ENCODE measurements at places on chromosomes 1 and 21. TPM values are rescaled to one million over a fixed set of nuclear protein-coding genes. Genes with fewer than 3 reads are reported as not detected.
A peak's percentile ranks its signal among the peaks of the same experiment; 100 is the strongest.

DNA sequence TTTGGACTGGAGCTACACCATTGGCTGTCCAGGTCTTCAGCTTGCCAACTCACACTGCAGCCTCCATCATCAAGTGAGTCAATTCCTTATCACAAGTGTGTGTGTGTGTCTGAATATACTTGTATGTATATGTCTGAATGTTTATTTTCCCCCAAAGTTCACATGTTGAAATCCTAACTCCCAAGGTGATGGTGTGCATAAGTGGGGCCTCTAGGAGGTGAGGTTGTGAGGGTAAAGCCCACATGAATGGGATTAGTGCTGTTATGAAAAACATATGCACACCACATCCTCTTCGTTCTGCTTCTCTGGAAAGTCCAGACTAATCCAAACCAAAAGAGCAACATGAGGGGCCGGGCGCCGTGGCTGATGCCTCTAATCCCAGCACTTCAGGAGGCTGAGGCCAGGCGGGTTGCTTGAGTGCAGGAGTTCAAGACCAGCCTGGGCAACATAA is 48.7 kb upstream of the LBR start:
- peaks cover 3% of the 10 kb centered on the region for H3K27me3 ChIP-seq
- no peaks in the 10 kb centered on the region for H3K36me3 ChIP-seq
- H3K27ac ChIP-seq, result no peak overlapping the region

GRCh38 chr1:20380616-20381035 is 90.0 kb downstream of the VWA5B1 start:
- H3K36me3 ChIP-seq, result no peaks in the 10 kb centered on the region
- peaks cover 16% of the 10 kb centered on the region for H3K27me3 ChIP-seq
- no peak overlapping the region for H3K4me3 ChIP-seq
- H3K27ac ChIP-seq, result no peak overlapping the region

DNA sequence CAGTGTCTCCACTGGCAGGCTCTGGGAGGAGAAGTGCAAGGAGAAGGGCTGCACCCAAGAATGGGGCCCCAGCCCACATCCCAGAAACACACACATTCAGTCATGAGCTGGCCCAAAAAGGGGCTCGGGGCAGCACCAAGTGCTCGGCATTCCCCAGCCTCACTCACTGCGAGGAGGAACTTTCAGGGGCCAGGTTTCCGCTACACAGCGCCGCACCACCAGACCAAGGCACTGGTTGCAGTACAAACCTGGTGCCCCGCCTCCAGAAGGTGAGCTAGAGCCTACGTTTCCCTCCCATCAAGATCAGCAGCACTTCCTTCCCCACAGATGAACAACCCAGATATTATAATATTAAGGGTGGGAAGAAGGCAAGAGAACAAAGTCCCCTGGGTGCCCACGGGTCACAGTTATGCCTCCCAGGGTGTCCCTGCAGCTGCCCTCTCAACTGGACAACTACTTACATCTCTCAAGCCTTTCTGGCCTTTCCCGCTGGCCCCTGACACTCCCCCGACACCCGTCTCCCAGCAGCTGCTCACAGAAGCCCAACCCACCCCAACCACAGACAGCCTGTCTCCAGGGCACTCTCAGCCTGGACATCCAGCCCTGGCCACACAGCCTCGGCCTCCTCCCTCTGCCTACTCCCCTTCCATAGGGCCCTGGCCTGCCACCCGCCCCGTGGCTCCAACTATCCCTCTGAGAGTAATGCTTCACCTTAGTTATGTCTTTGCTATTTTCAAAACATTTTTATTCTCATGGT is 3.8 kb downstream of the PBXIP1 start:
- no peak overlapping the region for H3K4me3 ChIP-seq
- no peak overlapping the region for H3K27ac ChIP-seq
- no peak for DNase-seq
- H3K4me1 ChIP-seq, result peaks cover 38% of the 10 kb centered on the region
- peaks cover 6% of the 10 kb centered on the region for H3K36me3 ChIP-seq

- peaks cover 34% of the 10 kb centered on the region for H3K36me3 ChIP-seq
- H3K27me3 ChIP-seq, result no peaks in the 10 kb centered on the region
- no peak overlapping the region for H3K27ac ChIP-seq
- peaks cover 11% of the 10 kb centered on the region for H3K4me1 ChIP-seq
- DNase-seq, result peak; percentile 67
- no peak overlapping the region for H3K4me3 ChIP-seq
These were observed 9.2 kb downstream of the RPS6KA1 start for GRCh38 chr1:26538480-26539412.

GRCh38 chr1:79744746-79745145 is 738.2 kb upstream of the ADGRL4 start:
- no peaks in the 10 kb centered on the region for H3K27me3 ChIP-seq
- no peaks in the 10 kb centered on the region for H3K36me3 ChIP-seq
- no peak for DNase-seq
- peaks cover 10% of the 10 kb centered on the region for H3K4me1 ChIP-seq
- no peak overlapping the region for H3K27ac ChIP-seq

- H3K36me3 ChIP-seq, result peaks cover 44% of the 10 kb centered on the region
- peaks cover 7% of the 10 kb centered on the region for H3K4me1 ChIP-seq
- no peak overlapping the region for H3K4me3 ChIP-seq
- H3K27me3 ChIP-seq, result no peaks in the 10 kb centered on the region
- DNase-seq, result no peak
These were observed 174.7 kb upstream of the SGIP1 start for GRCh38 chr1:66359269-66359668.

DNA sequence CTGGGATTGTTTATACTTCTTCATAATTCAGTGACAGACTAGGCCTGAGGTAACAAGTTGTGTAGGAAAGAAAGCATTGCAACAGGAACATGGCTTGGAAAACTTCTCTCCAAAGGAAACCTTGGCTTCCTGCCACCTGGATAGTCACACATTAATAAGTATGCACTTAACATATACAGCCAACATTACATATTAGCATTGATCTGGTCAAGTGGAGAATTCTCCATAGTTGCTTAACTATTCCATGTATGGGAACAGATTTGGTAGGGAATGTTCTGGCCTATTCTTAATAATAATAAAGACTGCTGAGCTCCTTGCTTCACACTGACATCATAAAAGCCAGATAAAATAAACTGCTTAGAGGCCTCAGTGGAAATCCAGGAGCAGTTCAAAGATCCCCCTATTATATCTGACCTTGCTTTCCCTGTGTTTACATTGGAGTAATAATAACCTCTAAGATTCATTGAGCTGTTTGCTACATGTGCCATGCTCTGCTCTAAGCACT is 27.2 kb upstream of the NFIA start:
- H3K4me3 ChIP-seq, result no peak overlapping the region
- no peak overlapping the region for H3K27ac ChIP-seq
- H3K4me1 ChIP-seq, result peaks cover 20% of the 10 kb centered on the region

DNA sequence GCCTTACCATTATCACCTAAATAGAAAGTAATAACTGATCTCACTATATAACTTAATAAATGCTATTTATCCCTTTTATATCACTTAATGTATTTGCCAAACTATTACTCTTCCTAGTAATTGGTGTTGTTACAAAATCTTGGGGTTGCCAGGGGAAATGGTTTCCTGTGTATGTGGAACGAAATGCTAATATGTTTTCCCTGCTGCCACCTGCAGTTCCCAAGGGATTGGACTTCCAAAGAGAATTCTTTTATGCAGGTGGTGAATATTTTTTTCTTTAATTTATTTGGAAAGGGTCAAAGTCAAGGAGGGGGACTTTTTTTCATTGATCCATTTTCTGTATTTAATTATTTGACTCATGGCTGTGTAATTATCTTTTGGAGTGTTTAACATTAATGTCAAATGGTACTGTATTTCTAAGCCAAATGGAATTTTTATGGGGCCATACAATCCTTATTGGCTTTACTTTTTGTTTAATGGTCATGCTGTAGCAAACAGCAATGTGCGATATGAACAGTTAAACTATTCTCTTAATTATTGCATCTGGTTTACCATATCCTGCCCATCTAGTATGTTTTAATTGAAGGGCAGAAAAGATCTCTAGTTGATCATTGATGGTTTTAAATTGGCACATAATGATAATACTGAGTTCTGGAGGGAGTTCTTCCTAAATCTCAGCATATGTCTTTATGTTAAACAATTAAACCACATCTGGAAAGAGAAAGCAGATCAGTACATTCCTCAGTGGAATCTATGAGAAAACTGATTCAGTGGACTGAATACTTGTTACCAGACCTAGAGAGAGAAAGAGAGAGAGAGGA is 486.3 kb downstream of the TTLL7 start:
- no peak overlapping the region for H3K27ac ChIP-seq
- no peaks in the 10 kb centered on the region for H3K36me3 ChIP-seq
- H3K27me3 ChIP-seq, result no peaks in the 10 kb centered on the region
- no peak for DNase-seq
- no peaks in the 10 kb centered on the region for H3K4me1 ChIP-seq

- no peak overlapping the region for H3K4me3 ChIP-seq
- H3K4me1 ChIP-seq, result no peaks in the 10 kb centered on the region
- no peak overlapping the region for H3K27ac ChIP-seq
- no peaks in the 10 kb centered on the region for H3K36me3 ChIP-seq
- DNase-seq, result no peak
These were observed 150.5 kb downstream of the PCBP3 start for GRCh38 chr21:45794027-45794426.

DNA sequence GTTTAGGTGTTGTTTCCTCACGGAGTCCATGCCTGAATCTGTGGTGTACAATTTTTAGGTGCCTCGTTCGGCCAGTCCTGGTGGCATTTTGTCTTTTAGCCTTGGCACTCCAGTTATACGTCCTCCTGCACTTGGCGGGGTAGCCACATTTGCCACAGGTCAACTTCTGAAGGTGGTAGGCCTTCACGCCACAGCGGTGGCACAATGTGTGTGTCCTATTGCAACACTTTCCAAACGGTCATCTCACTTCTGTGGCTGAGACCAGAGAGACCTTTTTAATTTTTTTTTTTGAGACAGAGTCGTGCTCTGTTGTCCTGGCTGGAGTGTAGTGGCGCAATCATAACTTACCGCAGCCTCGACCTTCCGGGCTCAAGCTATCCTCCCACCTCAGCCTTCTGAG is 49.1 kb downstream of the CAMTA1 start:
- no peaks in the 10 kb centered on the region for H3K4me1 ChIP-seq
- H3K36me3 ChIP-seq, result peaks cover 4% of the 10 kb centered on the region
- no peak for DNase-seq
- no peaks in the 10 kb centered on the region for H3K27me3 ChIP-seq
- no peak overlapping the region for H3K4me3 ChIP-seq

- H3K27ac ChIP-seq, result no peak overlapping the region
- H3K4me1 ChIP-seq, result peaks cover 5% of the 10 kb centered on the region
- no peaks in the 10 kb centered on the region for H3K27me3 ChIP-seq
- no peak overlapping the region for H3K4me3 ChIP-seq
- no peaks in the 10 kb centered on the region for H3K36me3 ChIP-seq
These were observed 131.4 kb downstream of the MRPS6 start for GRCh38 chr21:34204481-34205439.

- peaks cover 30% of the 10 kb centered on the region for H3K4me1 ChIP-seq
- no peak overlapping the region for H3K4me3 ChIP-seq
- peak; percentile 100 for DNase-seq
- H3K27ac ChIP-seq, result peak overlapping the region; percentile 78
- no peaks in the 10 kb centered on the region for H3K36me3 ChIP-seq
- no peaks in the 10 kb centered on the region for H3K27me3 ChIP-seq
These were observed 107.6 kb downstream of the CCDC185 start for GRCh38 chr1:223500560-223501425.

DNA sequence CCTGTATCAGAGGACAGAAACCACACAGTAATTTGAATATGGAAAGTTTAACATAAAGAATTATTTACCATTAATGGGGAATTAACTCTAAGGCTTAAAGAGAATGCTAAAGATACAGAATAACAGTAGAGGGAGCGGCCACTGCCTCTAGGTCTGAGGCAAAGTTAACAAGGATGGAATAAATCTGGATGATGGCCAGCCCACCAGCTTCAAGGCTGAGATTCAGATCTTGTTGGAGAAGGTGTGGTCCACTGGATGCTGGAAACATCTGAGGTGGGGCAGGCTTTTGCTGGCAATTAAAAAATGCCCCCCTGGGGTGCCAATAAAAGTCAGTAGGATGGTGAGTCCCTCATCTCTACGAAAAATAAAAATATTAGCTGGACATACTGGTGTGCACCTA is 29.4 kb downstream of the ZMYM4 start:
- H3K36me3 ChIP-seq, result peaks cover 40% of the 10 kb centered on the region
- DNase-seq, result no peak
- no peak overlapping the region for H3K4me3 ChIP-seq

- peak overlapping the region; percentile 56 for H3K4me3 ChIP-seq
- peaks cover 91% of the 10 kb centered on the region for H3K36me3 ChIP-seq
- H3K4me1 ChIP-seq, result peaks cover 33% of the 10 kb centered on the region
- DNase-seq, result peak; percentile 73
These were observed 8.8 kb downstream of the MDM4 start for GRCh38 chr1:204524986-204525385.

DNA sequence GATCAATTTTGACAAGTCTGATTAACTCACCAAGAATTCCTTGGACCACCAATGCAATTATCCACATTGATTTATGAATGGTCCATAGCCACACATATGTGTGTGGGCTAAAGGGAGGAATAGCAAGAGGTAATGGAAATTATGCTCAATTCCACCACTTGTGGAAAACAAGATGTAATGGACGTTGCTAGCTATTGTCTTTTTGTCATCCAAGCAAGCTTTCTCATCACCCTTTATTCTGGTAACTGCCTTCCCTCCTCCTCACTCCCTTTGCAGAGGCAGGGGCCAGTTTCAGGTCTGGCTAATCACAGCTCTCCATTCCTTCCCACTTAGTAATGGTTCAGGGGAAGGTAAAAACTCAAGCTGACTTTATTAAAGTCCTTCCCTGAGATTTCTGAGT is 24.7 kb upstream of the RAB3GAP2 start:
- no peak overlapping the region for H3K27ac ChIP-seq
- peaks cover 13% of the 10 kb centered on the region for H3K4me1 ChIP-seq
- no peaks in the 10 kb centered on the region for H3K36me3 ChIP-seq

Gene OR6N2
- not detected for total RNA-seq

Gene CLDN14
- total RNA-seq, result not detected

Gene KCNE2
- not detected for total RNA-seq

Gene ATP6V1G3
- total RNA-seq, result not detected

Gene LCE3E
- total RNA-seq, result not detected

Gene AJAP1
- not detected for total RNA-seq

Gene SLFNL1
- total RNA-seq, result 0.28 TPM

Gene PAQR6
- total RNA-seq, result 21.5 TPM

Gene CHIT1
- not detected for total RNA-seq

Gene HAO2
- not detected for total RNA-seq

Gene ZBTB37
- total RNA-seq, result 12.8 TPM

Gene OR2L5
- not detected for total RNA-seq

Gene MTR
- 54.6 TPM for total RNA-seq
